ENCODE measurements at places on chromosomes 5 and 9. TPM values are rescaled to one million over a fixed set of nuclear protein-coding genes. Genes with fewer than 3 reads are reported as not detected.

The ZNF658 gene
- total RNA-seq = 3.8 TPM

The GABRA6 gene
- not detected for total RNA-seq

The TRPM3 gene
- 4.4 TPM for total RNA-seq

The HINT1 gene
- total RNA-seq = 160 TPM

The DROSHA gene
- 37.9 TPM for total RNA-seq

The CORO2A gene
- total RNA-seq = 10.4 TPM

The ZNF454 gene
- 2.3 TPM for total RNA-seq

The TMOD1 gene
- 11.7 TPM for total RNA-seq

The EFNA5 gene
- total RNA-seq = 7.7 TPM

The EPB41L4B gene
- total RNA-seq = 59.9 TPM

The LCN15 gene
- total RNA-seq = not detected

The PCDHA12 gene
- total RNA-seq = 0.22 TPM
